ENCODE measurements at places on chromosomes 12 and 14. TPM values are rescaled to one million over a fixed set of nuclear protein-coding genes. Genes with fewer than 3 reads are reported as not detected.

- peak; percentile 58 for DNase-seq
Observed at GRCh38 chr12:119989361-119989730, 310 bp downstream of the BICDL1 start.

- no peak for DNase-seq
Observed at GRCh38 chr14:43132441-43132840, 1374.6 kb downstream of the FSCB start.

DNA sequence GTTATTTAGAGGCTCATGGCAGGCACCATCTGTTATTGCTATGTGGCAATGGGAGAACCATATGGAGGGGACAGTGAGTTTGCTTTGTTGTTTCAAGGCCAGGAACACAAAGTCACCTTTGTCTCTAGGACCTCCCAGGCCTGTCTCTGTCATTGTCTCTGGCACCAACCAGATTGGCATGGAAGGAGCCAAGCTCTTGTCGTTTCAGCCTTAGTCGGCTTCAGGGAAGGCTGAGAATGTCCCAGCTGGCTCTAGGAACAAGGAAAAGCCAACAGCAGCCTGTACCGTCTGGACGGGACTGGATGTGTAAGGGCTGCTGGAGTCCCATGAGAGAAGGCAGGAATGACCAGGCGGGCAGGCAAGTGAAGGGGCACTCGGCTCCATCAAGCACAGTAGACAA lies 29.2 kb downstream of the RPH3A start:
- no peak for DNase-seq

RIMBP2 gene
- 0.37 TPM for polyA plus RNA-seq

BRAP gene
- 14.9 TPM for polyA plus RNA-seq

DNA sequence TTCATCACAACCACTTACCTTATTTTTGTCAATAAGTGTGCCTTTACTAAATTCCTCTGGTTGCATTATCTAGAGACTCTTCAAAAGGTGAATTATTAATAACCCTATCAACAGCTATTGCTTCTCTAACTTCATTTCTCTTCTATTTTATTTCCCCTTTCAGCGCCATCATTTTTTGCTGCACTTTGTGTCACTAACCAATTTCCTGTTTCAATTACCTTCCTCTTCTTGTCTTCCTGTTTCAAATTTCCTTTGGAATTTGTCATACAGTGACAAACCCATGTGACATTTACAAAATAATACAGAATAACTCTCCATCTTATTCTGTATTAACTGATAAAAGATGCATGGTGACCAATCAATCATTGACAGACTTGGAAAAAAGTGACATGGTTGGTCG lies 12.2 kb upstream of the CLEC2A start:
- no peak for DNase-seq

DNA sequence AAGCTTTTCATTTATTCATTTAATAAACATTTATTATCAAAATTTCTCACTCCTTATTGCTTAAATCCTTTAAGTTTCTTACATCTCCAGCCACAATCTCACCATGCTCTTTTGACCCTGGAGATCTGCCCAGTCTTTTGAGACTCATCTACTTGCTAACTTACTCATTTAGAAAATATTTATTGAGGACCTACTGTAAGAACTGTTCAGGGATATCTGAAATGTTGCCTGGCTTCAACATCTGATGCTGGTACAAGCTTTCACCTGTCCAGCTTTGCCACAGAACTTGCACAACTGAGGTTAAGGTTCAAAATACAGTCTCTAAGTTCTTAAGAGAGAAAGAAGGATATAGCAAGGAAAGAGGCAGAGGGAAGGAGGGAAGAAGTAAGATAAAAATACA lies 17.5 kb upstream of the GXYLT1 start:
- no peak for DNase-seq
